ENCODE measurements at places on chromosomes 5 and 9.
A peak's percentile ranks its signal among the peaks of the same experiment; 100 is the strongest.

DNA sequence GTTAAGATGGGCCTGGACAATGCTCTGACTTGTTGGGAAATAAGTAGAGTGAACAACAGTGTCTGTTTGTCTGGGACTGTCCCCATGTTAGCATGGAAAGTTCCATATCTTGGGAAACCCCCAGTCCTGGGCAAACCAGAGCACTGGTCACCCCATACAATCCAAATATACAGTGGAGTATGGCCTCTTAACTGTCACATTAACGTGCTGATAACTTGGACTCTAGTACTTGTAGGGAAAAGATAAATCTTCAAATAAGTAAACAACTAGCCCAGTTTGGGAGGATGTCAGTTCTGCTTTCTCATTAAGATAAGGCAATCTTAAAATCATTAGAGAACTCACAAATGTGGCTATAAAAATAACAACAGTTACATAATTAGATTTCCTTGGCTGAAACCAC, 47.6 kb upstream of the JAK2 start:
- no peak for DNase-seq

- DNase-seq, result no peak
Measured at GRCh38 chr9:36288070-36288469, 29.8 kb upstream of the GNE start.

DNA sequence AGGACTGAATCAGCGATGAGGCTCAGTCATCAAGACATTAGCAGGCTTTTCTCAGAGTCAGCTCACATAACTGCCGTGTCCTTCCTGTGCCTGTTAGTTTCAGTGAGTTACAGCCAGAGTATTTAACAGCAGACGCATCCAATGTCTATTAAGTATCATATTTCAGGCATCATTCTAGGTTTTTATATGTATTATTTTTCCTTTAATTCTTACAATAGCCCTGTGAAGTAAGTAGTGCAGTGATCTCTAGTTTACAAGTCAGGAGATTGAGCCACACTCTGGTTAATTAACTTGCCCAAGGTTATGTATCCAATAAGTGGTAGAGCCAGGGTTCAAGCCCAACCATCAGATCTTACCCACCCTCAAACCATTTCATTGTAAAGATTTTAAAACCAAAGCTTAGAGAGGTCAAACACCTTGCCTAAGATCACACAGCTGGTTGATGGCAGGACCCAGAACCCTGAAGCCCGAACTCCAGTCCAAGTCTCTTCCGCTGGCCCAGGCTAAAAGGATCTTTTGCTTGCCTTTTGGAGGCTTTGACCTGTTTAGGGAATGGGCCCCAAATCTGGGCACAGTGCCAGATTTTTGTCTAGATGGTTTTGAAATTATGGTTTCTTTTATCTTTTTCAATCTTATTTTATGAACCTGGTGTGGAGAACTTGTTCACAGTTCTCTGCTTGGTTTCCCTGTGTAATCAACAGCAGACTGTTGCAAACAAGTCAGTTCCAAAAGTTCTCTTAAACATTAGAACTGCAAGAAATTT, 261.2 kb upstream of the CLINT1 start:
- DNase-seq, result no peak

GRCh38 chr5:88419931-88420330, 151.3 kb upstream of the TMEM161B start:
- no peak for DNase-seq

- DNase-seq, result peak; percentile 87
Measured at GRCh38 chr9:91197232-91198181, 164.2 kb downstream of the AUH start.

DNA sequence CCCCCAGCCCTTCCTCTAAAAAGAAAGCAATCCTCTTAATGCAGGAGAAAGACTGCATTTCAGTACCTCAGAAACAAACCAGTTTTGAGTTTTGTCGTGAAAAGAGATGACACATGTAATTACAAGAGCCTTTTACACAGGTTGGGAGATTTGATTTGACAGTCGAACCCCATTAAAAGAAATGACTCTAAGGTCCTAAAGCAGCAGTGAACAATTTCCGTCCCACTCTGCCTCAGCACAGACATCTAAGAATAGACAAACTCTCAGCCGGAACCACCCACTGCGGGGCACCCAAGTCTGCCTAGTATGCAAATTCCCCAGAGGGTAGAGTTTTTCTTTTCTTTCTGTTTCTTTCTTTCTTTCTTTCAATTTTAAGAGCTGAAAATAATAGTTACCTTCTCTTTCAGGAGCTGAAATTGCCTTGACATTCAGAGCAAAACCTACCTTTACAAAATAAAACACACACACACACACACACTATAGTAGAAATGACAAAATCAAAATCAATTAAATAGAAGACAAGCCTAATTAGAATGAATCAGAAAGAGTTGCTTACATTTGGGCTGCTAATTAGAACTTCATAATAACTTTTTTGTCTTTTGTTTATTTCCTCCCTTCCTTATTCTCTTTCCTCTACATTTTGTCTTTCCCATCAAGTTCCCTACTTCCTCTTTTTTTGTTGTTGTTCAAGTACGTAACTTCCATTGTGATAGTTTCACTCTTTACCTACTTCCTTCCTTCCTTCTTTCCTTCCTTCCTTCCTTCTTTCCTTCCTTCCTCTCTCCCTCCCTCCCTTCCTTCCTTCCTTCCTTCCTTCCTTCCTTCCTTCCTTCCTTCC, 65.1 kb downstream of the BASP1 start:
- DNase-seq, result no peak

DNA sequence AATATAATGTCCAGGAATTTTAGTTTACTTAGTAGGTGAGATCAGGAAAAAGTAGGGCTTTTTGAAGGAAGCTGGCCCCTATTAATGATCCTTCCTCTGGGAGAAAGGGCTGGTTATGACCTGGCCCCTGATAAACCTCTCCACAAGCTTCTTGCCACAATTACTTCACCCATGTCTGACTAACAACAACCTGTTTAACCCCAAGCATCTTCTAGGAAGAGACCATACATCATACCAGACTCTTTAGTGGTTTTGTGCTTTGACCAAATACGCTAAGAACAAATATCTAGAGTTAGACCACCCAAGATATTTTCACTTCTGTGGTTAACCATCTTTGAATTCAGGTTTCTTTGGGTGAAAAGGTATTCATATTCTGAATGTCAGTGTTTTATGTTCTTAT, 174.0 kb upstream of the SLC27A6 start:
- no peak for DNase-seq

All from ureter (tissue), 1 donor.